ENCODE measurements at places on chromosomes 6 and 20. TPM values are rescaled to one million over a fixed set of nuclear protein-coding genes. Genes with fewer than 3 reads are reported as not detected.

The RAB23 gene
- total RNA-seq = 6.6 TPM

The IL17A gene
- not detected for total RNA-seq

The CTCFL gene
- total RNA-seq = not detected

The BCKDHB gene
- 9.8 TPM for total RNA-seq

The PLAGL2 gene
- 5.1 TPM for total RNA-seq

The GNAS-AS1 gene
- 0.62 TPM for total RNA-seq

The HACE1 gene
- 5.7 TPM for total RNA-seq

The PDRG1 gene
- total RNA-seq = 13.2 TPM

Data from hair follicular keratinocyte (primary cell).